ENCODE measurements at places on chromosomes 4 and X. TPM values are rescaled to one million over a fixed set of nuclear protein-coding genes. Genes with fewer than 3 reads are reported as not detected.

UGT2B28 gene
- polyA plus RNA-seq: not detected

DNA sequence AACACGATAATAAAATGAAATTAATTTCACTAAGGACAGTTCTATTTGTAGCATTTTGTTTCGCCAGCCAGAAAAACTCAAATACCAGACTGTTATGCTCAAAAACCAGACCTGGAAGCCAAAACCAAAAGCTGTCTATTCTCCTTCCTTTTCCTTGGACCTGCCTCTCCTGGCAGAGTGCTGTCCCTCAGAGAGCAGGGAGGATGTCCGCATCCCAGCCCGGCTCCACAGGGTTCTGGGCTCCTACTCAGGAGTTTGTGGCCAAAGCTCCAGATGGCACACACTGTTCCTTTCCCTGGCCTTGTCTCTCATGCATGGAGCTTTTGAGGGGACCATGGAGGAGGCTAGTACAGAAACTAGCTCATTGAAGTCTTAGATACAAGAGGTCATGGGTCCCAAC is 41.9 kb upstream of the C1QTNF7 start:
- DNase-seq: no peak

DNA sequence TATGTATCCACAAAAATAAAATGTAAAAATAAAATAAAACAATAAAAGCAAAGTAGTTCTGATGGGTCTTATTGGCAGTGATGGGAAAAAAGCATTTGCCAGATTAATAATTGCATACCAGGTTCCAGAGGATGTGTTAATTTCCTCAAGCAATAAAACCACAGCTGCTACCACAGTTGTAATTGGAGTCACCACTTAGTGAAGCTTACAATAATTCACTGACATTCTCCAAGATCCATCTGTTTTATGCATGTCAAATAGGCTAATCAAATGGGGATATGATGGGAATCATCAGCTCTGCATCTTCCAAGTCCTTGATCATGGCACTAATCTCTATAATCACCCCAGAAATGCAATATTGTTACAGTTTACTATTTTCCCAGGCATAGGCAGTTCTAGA is 123.5 kb upstream of the EMCN start:
- no peak for DNase-seq

DNA sequence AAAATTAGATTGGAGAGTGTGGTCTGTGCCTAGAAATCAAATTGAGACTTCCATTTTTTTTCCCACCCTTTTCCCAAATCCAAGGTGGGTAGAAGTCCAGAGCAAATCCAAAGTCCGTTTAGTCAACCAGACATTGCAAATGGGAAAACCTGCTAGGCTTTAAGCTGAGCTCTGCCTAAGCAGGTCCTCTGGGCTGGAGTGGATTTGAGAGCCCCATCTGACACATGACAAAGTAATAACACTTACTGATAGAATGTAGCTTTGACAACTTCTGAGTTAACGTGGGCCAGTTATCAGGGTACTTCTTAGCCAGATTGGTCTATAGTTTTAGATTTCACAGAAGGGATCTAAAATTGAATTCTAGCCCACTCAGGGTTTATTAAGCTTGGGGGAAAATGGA is 242.3 kb downstream of the GALNTL6 start:
- no peak for DNase-seq

DNA sequence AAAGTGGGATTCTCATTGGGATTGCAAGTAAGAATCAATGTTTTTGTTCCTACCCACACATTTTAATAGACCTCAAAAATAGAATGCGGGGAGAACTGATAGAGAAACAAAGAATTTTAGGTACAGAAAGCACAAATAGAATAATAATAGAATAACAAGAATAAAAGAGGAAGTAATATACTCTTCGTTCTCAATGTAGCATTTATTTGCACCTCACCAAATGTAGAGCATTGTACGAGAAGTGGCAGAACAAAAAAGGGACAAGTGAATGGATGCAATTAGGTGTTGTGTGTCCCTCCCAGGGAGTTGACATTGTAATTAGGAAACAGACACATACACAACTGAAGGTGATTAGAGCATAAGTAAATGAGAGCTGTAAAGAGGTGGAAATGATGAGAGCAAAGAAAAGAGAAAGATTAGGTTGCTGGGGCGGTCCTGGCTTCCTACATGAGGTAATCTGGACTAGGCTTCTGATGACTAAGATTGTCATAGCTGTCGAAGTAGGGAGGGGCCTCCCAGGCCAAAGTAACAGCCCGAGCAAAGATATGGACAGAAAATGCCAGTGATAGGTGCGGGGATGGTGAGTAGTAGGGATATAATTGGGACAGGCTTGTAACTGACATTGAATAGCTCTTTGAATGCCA is 10.4 kb downstream of the RAB9A start:
- DNase-seq: no peak

DNA sequence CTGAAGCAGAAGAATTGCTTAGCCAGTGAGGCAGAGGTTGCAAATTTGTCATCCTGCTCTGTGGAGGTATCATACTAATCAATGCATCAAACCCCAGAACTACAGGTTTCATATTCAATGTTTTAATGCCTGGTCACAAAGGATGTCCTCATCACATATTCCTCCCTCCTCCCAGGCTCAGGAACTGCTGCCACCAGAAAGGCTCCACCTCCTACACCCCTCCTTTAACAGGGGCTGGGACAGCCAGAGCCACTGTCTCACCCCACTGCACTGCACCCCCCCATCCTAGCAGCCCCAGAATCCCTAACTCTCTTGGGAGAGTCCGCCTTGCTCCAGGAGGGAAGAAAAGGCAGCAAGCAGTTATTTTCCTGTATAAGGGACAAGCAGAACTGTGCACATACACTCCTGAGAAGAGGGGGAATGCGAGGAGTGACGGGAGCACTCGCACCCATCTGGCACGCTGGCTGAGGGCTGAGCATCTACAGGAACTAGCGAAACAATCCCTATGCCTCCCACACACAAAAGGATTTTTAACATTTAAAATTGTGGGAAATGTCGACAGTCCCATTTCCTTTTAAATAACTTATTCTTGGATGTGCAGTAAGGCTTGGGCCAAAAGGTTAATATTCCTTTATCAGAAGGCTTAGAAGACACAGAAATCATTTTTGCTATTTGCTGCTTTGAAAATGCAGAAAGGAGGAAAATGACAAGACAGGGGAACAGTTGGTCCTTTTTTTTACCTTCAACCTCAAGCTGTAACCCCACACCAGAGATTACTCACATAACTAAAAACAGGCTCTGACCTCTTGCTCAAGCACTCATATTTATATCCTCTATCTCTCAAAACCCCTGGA is 27.8 kb downstream of the CD99L2 start:
- no peak for DNase-seq

DNA sequence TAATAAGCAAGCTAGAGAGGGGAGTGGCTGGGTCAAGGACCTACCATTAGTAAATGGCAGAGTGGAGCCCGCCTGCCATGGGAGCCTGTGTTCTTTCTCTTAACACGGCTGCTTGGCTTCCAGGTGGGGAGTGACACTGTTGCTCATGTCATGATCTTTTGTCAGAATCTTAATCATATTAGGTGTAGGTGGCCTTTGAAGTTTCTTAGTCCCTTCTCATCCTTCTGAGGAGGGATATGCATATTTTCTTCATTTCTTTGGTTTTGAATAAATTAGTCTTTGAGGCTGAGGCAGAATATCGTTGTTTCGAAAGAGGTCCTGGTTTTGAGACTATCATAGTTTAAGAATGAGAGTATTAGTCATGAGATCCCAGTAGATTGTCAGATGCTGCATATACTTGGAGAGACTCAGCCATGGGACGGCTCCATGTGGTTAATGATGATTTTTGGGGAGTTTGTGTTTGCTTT is 28.9 kb downstream of the SNX25 start:
- DNase-seq: no peak

DNA sequence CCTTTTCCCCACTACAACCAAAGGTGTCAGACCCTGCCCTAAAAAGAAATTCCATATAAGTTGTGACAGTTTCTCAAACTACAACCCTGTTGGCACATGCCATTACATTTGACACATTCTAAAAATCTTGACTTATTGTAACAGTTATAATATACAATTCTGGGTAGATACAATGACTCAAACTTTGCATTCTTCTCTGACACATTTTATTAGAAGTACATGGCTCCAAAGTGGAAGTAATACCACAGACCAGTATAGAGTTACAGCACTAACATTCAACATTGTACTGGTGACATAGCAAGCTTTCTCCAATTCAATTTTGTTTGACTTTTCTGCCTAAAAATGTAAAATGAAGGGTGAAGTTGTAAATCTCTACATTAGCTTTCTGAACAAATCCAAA is 196.6 kb upstream of the ETNPPL start:
- no peak for DNase-seq

- no peak for DNase-seq
These were observed 29.6 kb upstream of the SPON2 start for GRCh38 chr4:1201851-1202525.

GRCh38 chr4:173802662-173803022 is 272.6 kb upstream of the HAND2 start:
- no peak for DNase-seq

DNA sequence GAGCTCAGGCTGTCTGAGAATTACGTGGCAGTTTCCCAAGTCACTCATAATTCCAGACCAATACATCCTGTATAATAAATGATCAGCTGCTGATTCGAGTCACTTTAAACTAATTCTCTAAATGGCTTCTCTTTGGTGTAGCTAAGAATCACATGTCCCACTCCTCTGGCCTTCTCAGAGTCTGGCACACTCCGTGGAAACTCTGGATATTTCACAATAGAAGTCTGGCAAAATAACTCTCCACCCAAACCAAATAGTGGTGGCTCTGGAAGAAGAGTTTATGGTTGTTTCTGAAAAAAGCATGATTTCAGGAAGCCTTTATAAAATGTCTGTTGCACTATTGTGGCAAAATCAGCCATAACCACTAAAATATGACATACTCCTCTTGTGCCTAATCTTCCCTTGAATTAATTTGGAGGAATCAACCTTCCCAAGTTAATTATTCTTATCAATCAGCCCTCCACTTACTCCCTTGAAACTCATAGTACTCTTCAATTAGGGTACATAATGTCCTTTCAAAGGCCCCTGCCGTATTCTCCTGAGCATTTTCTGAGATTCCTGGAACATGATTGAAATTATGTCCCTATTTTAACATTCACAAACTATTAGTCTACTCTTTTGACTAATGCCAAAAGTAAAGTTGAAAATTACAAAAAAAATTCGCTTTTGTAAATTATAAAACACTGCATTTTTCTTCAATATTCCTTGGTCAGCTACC is 991.6 kb downstream of the FAT4 start:
- no peak for DNase-seq

SSX2B gene
- not detected for polyA plus RNA-seq

DNA sequence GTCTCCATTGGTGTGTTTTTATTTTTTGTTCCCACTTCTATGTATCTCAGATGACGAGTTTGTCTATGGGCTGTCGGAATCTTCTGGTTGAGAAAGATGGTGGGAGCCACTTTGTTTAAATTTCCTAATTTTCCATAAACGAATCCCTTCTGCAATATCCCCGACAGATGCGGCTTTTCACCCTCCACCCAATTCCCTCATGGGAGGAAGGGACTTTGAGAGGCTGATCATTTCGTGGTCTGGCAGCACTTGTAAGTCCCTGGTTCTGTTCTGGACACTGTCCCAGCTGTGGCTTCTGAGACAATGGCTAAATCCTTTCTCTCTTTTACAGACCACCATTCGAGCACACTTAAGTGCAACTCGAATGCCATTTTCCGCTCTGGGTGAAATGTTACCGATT is 72.2 kb upstream of the PUDP start:
- no peak for DNase-seq

- peak; percentile 48 for DNase-seq
These were observed 11.2 kb downstream of the MEPE start for GRCh38 chr4:87843936-87844335.

- no peak for DNase-seq
These were observed 83.7 kb downstream of the NAT8L start for GRCh38 chr4:2142630-2143427.

- no peak for DNase-seq
These were observed 72.6 kb downstream of the FHDC1 start for GRCh38 chr4:153008578-153009199.

GRCh38 chrX:150873616-150874015 is 24.9 kb downstream of the CD99L2 start:
- DNase-seq: peak; percentile 47
